Fibroblast of skin of right biceps (primary cell): ENCODE measurements at places on chromosomes 11 and 22.

DNA sequence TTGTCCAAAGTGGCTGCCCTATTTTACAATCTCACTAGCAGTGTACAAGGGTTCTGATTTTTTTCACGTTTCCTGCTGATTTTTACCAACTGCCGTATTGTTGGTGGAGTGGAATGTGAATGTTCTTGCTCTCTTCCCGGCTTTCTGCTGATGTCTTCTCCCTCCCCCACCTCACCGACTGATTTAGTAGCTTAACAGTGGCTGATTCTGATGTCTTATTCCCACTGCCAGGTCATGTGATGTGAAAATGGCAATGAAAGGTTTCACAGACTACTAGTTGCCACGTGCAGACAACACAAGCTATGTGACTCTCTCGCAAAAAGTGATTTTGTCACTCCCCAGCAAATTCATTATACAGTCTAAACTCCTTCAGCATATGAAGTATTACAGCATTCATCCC lies 17.3 kb upstream of the NEU3 start:
- no peak for DNase-seq

DNA sequence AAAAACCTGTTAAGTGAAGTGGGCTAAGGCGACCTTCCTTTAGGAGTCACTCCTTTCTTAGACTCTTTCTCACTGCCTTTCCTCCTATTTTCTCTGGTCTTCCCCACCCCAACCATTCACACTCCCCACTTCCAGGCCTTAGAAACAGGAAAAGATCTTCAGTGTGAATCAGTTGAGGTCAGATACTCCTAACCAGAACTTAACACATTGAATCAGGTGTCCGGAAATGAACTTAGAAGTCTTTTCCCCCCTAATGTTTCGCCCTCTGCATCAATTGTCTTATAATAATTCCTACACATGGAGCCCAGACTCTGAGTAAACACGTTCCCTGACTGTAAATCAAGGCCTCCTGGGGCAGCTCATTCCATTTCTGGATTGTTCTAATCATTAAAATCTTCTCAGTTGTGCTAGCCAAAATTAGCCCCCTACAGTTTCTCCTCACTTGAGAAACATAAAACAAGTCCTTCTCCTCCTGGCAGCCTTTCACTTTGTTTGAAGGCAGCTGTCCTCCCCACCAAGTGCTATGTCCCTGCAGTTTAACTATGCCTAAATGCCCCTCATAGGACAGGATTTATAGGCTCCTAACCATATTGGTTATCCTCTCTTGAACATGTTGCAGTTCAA lies 32.7 kb upstream of the USP47 start:
- no peak for DNase-seq

DNA sequence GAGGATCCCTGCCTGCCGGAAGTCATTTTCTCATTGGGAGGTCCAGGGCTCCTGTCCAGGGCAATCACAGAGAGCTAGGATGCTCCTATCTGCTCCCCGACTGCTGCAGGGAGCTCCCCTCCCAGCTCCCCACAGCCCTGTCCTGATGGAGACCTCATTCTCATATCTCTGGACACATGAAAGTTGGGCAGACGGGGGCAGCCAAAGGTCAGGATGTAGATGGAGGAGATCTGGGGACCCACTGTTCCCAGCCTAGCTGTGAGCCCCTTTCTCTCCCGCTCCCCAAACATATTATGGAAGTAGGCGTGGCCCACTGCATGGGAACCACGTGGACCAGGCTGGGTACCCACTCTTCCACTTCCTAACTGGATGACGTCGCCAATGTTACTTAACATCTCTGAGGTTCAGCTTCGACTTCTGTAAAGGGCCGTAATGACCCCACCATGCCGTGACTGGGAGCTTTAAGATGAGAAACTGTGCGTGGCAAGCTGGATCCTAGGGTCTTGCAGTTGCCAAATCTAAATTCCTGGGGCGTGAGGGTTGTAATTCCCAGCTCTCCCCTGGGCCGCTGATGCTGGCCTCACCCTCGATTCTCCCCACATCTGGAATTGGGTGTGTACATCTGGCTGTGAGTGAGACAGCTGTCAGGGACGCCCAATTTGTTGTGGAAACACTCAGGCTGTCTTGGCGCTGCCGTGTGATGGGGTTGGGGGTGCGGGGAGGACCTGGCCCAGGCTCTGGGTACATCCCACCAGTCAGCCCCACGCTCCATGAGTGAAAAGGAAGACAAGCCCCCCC lies 1.8 kb downstream of the CDC42EP2 start:
- DNase-seq, result peak; percentile 90

DNA sequence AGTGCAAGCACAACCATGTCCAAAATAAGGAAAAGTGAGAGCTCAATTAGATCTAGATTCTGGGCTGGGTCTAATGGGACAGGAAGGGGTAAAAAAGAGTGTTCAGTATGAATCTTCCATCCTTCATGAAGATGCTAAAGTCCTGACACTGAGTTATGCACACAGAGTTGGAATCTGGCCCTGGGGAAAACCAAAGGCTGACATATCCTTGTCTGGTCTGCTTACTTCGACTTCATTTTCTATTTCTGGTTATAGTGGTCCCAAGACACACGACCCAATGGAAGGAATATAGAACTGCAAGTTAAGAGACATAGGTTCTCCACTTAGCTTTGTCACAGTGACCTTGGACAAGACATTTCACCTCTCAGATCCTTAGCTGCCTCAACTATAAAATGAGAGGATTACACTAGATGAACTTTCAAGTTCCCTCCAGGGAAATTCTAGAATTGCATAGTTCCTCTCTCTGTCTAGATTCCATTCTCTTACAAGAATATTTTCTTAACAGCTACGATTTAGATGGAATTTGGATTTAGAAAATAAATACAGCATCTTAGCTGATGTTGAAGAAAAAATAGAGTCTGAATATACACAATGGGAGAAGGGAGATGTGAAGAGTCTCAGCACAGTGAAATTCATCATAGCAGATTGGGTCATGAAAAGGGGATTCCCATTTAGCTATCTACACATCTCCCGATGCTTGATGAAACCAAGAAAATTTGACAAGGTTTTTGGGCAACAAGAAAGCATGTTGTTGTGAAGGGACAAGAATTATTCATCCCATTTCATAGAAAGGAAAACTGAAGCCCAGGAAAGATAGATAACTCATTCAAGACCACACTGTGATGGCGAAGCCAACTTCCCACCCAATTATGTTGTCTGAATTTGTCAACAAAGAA lies 3.3 kb downstream of the BLID start:
- no peak for DNase-seq

- no peak for DNase-seq
These were observed 381.6 kb upstream of the CADM1 start for GRCh38 chr11:115885535-115886421.

- no peak for DNase-seq
These were observed 61.9 kb downstream of the CTSC start for GRCh38 chr11:88275636-88276035.

GRCh38 chr11:60498853-60499252 lies 6.3 kb downstream of the MS4A12 start:
- no peak for DNase-seq

DNA sequence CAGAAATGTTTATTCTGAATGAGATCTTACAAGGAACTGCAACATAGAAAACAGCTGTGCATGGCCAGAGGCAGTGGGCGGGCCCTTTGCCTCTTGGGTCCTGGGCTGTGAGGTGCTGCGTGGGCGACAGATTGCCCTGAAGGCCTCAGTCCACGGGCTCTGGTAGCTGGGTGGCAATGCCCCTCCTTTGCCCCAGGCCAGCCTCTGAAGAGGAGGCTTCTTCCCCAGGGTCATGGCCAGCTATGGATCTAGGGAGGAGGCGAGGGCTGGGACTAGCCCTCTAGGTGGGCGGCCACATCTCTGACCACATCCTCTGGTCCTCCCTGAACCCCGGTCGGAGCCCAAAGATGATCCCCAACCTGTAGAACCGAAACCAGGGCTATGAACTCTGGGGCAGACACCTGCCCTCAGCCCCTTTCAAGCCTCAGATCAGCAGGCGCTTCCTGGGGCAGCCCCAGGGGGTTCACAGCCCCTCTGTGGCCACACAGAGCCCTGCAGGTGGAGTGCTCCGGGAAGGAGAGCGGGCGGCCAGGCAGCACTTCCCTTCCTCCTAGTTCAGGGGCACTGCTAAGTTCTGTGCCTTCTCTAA lies 6.6 kb upstream of the CDC42BPG start:
- no peak for DNase-seq

GRCh38 chr22:37920126-37920525 lies 14.0 kb downstream of the MICALL1 start:
- no peak for DNase-seq

GRCh38 chr22:37454857-37455686 lies 27.8 kb upstream of the ELFN2 start:
- DNase-seq, result peak; percentile 94

DNA sequence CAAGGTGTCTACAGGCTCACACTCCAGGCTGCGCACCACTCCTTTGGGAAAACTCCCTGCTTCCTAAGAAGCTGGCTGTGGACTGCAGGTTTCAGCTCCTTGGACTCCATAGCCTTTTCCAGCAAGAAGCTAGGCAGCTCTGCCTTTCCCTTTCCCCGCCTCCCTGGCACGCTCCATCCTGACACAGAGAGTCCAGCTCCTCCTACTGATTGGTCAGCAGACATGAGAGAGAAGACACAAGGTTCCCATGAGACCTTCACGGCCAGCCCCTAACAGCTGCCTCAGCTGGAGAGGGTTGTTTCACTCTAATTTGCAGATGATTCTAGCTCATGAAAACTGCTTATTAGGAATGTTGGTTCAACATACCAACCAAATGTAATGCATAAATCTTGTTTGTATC lies 27.6 kb downstream of the TENM4 start:
- DNase-seq, result peak; percentile 92

- no peak for DNase-seq
These were observed 369.5 kb downstream of the AASDHPPT start for GRCh38 chr11:106446955-106447354.

- peak; percentile 40 for DNase-seq
These were observed 14.1 kb downstream of the BTBD10 start for GRCh38 chr11:13448876-13449275.

GRCh38 chr11:9231848-9232177 lies 33.3 kb downstream of the DENND5A start:
- peak; percentile 44 for DNase-seq

DNA sequence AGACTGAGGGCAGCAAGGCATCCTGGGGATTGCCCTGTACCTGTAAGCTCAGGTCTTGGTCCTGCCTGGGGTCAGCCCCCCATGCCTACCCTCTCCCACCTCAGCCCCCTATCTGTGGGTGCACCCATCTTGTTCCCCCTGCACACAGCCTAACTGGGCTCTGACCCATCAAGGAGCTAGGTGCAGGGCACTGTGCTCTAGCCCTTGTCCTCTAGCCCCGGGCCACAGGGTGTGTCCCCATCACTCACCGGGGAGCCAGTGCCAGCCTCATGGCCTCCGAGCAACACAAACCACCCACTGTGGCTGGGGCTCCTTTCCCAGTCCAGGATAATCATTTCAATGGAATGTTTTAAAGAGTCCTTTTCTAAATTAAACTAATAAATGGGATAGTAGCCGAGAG lies 293.9 kb upstream of the PLET1 start:
- DNase-seq, result no peak

DNA sequence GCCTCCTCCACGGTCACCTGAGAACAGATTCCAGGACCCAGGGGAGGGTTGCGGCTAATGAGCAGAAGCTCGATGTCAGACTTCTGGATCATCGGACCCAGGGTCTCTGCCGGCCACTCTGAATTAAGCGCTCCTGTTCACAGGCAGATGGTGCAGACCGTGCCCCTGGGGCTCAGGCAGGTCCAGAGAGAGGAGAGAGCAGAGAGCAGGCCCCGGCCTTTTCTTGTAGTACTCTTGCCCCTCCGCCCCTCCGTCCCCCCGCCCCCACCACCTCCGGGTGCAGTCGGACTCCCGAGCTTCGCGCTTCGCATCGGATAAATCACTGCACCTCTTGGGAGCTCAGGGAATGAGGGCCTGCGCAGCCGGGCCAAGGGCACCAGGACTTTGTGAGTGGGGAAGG lies 50.3 kb downstream of the RPS6KA4 start:
- DNase-seq, result no peak

GRCh38 chr22:20039683-20040325 lies 18.9 kb downstream of the TANGO2 start:
- DNase-seq, result no peak

- no peak for DNase-seq
These were observed 27.9 kb downstream of the OR9I1 start for GRCh38 chr11:58097437-58097836.

GRCh38 chr11:44530413-44531115 lies 34.9 kb upstream of the CD82 start:
- DNase-seq, result peak; percentile 39

DNA sequence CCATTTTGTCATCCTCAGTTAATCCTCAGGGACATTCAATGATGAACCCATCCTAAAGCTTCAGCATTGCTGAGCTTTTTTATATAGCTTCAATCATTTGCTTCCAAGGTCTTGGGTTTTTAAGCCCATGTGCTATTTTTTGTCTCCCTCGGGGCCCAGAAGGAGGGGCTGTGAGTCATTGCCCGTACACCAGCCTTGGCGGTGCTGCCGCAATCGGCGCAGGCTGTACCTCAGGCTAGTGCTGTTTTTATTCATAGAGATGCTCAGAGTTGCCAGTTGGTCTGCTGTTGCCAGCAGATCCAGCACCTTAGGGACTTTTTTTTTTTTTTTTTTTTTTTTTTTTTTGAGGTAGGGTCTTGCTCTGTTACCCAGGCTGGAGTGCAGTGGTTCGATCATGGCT lies 35.5 kb downstream of the ACO2 start:
- DNase-seq, result peak; percentile 36
